ENCODE measurements at places on chromosomes 1 and 21.
A peak's percentile ranks its signal among the peaks of the same experiment; 100 is the strongest.

DNA sequence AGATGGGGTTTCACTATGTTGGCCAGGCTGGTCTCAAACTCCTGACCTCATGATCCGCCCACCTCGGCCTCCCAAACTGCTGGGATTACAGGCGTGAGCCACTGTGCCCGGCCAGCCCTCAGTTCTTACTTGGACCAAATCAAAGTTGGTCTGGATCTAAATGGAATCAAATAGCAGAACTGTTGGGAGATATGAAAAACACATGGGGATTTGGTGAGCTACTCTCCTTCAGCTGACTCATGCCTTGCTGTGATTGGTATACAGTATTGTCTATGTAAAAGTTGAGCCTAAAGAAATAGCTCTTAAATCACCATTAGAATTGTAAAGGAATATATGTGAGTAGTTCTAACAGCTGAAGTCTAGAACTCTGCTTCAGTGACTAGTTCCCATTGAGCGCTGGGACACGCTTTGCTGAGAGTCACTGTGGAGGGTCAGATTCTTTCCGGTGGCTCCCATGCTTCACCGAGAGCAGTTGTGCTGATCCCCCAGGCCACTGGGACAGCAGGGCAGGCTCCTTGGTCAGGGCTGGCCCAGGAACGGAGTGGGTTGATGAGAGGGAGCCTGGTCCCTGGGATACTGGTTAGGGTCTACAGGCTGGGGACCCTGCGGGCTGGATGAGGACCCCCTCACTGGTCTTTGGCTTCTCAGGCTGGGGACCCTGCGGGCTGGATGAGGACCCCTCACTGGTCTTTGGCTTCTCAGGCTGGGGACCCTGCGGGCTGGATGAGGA lies 14.0 kb downstream of the PKNOX1 start:
- DNase-seq = no peak

DNA sequence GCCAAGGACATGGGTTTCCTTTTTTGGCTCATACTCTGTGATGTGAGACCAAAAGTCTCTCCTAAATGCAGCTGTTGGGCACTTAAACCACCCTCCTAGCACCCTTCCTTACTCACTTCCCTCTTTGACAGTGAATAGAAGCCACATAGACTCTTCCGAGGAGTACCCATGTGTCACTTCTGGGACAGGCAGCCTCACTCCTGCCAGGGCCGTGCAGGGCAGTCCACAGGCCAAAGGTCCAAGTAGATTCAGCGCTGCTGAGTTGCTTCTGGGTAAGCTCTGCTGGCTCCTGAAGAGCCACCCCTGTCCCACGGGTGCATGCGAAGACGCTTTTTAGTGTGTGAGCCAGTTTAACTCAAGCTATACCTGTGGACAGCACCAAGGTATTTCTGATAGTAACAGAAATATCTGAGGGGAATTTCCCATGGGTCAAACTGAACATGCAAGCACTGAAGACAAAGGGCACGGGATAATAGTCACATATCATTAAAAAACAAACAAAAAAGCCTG lies 36.8 kb upstream of the BMP8B start:
- DNase-seq = no peak

GRCh38 chr1:201042779-201043461 lies 19.4 kb upstream of the KIF21B start:
- peak; percentile 61 for DNase-seq

DNA sequence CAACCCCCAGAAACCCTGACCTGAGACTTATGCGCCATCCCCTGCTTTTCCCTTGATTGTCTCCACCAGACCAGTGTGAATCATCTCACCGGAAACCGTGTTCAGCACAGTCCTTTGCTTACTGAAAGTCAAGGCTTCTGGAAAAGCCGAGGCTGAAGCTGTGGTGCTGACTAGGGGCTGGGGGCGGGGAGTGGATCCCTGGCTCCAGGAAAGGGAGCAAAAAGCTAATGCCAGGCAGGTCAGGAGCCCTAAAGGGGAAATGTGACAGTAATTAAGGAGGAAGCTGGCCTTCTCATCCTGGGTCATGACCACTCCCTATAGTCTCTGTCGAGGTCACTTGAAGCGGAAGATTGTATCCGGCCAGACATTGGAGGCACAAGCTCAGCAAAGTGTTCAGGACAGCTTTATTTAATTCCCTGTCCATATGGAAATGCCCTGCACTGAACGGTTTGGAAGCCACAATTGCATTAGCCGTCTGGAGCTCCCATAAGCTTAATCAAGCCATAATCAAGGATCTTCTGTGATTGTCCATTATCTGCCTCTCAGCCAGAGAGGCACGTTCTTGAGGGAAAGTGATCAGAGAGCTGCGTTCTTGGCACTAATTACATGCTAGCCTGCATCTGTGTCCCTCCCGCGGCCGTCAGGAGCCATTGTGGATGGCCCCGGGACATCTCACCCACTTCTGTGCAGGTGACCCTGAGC lies 403.6 kb downstream of the RRAGC start:
- no peak for DNase-seq

DNA sequence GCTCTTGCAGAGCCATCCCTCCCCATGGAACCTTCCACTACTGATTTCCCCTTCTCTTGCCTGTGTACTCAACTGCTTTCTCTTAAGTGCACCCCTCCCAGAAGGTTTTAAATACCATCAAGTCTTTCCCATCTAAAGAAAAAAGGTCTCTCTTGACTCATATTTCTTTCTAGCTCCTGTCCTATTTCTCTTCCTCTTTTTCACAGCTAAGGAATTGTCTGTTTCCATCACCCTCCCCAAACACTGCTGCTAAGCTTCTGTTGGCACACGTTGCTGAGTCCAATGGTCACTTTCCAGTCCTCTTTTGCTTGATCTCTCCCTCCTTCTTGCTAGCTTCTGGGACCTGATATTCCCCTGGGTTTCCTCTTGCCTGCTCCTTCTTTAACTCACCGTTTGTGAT lies 13.3 kb upstream of the GNL2 start:
- no peak for DNase-seq

DNA sequence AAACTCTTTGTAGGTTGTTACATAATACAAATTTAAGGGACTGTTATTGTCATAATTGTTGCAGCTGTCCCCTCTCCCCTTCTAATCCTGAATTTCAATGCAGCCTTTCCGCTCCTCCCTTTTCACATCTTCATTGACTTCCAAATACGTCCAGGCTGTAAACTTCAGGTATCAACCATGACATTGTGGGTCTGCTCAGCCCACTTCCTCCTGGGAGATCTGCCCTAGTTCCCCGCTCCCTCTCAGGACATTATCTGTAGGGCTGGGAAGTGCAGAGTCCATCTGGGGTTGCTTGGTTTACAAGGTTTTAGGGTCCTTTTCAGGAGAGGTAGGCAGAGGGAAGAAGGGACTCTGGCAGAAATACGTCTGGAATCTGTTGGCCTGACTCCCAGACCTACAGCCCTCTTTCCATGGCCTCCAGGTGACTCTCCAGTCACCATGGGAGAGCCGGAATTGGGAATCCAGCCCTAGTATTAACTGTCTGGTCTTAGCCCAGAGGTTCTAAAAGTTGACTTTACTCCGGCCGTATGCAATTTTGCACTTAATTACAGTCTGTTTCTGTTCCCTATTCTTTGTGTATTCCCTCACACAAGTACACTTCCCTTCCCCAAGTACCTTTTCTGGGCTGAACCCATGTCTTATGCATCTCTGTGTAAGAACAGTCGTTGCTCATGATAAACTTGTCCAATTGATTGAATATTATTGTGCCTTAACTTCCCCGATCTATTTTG lies 4.7 kb upstream of the DENND2D start:
- no peak for DNase-seq

GRCh38 chr1:174068000-174068399 lies 45.8 kb upstream of the RC3H1 start:
- no peak for DNase-seq

GRCh38 chr1:161997152-161997551 lies 26.5 kb downstream of the OLFML2B start:
- DNase-seq = no peak

- peak; percentile 71 for DNase-seq
These were observed 656.4 kb downstream of the LTN1 start for GRCh38 chr21:28336314-28336713.

DNA sequence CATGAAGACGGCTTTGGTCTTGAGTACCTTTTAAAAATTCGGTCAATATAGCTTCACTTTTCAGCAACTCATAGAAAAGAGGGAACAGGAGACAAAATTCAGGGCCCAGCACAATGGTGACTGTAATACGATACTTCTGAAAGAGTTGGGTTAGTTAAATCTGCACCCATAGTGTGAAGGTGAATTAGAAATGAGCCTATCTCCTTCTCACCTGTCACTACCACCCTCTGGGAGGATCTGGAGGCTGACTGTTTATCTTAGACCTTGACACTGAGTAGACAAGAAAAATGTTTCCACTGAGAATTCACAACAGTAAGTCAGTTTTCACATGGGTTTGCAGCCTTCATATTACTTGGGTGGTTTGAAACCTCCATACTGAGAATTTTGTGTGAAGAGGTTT lies 57.9 kb upstream of the HMGB4 start:
- no peak for DNase-seq
